ENCODE measurements at places on chromosomes 1 and 21.

GRCh38 chr1:230458509-230458908 lies 32.4 kb upstream of the PGBD5 start:
- DNase-seq, result no peak

DNA sequence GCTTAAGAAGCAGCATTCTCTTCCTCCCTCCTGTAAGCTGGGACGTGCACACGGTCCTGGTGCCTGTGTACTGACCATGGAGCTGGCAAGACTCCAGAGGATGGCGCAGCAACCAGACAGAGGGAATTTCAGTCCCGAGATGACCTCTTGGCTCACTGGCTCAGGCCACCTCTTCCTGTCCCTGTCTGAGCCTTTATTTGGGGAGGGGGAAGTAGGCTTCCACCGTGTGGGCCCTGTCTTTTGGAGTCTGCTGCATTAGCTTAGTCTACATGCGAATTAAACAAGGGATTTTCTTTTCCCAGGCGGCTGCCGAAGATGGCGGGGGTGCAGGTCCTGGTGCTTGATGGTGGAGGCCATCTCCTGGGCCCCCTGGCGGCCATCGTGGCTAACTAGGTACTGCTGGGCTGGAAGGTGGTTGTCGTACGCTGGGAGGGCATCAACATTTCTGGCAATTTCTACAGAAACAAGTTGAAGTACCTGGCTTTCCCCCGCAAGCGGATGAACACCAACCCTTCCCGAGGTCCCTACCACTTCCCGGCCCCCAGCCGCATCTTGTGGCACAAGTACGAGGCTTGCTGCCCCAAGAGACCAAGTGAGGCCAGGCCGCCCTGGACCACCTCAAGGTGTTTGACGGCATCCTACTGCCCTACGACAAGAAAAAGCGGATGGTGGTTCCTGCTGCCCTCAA lies 10.2 kb downstream of the IL24 start:
- DNase-seq, result no peak

DNA sequence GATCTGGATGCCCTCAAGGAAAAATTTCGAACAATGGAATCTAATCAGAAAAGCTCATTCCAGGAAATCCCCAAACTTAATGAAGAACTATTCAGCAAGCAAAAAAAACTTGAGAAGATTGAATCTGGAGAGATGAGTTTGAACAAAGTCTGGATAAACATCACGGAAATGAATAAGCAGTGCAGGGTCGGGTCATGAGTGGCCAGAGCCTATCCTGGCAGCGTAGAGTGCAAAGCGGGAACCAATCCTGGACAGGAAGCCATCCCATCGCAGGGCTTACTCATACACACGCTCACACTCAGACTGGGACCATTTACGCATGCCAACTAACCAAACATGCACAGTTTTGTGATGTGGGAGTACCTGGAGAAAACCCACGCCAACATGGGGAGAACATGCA lies 43.1 kb downstream of the ZMYM1 start:
- DNase-seq, result no peak

GRCh38 chr1:73980324-73981040 lies 217.5 kb downstream of the LRRIQ3 start:
- DNase-seq, result no peak

DNA sequence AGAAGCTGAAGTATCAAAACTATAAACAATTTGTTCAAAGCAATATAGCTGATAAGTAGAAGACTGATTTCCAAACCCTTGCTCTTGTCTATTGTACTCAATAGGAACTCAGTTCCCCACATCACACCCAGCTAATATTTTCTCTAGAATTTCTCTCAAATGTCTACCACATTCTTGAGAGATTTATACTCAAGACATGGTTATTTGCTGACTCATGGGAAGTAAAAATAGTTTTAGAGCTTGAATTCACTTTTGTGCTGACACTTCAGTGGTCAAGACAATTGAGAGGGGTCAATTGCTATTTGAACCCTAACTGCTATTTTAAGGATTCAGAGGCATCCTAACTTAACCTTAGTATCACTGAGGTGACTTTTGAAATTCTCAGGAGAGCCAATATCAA lies 99.0 kb downstream of the TNNI3K start:
- DNase-seq, result no peak

DNA sequence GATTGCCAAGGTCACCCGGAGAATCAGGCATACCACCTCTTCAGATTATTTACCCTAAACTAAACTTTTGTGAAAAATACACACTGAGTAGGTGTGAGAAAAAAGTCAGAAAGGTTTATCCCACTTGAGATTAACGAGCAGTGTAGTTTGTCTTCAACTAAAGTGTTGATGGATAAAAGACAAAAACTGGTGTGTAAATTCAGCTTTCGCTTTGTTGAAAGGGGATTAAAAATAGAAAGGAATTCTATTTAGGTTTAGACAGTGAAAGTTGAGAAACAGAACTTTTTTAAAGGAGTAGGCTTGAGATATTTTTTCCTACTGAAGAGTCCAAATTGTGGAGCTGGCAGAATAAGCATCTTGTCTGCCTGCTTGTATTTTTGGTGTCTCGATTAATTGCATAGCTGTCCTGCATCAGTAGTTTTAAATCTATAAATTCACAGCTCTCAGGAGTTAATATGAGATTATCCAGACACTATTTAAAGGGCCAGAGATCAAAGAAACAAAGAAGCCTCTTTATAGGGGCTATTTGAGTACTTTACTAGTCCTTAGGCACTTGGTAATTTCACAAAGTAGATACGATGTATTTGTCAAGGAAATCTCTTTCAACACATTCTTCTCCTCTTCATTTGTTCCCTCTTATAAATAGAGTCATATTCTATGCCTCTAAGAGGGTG lies 46.7 kb upstream of the RABGAP1L start:
- no peak for DNase-seq

DNA sequence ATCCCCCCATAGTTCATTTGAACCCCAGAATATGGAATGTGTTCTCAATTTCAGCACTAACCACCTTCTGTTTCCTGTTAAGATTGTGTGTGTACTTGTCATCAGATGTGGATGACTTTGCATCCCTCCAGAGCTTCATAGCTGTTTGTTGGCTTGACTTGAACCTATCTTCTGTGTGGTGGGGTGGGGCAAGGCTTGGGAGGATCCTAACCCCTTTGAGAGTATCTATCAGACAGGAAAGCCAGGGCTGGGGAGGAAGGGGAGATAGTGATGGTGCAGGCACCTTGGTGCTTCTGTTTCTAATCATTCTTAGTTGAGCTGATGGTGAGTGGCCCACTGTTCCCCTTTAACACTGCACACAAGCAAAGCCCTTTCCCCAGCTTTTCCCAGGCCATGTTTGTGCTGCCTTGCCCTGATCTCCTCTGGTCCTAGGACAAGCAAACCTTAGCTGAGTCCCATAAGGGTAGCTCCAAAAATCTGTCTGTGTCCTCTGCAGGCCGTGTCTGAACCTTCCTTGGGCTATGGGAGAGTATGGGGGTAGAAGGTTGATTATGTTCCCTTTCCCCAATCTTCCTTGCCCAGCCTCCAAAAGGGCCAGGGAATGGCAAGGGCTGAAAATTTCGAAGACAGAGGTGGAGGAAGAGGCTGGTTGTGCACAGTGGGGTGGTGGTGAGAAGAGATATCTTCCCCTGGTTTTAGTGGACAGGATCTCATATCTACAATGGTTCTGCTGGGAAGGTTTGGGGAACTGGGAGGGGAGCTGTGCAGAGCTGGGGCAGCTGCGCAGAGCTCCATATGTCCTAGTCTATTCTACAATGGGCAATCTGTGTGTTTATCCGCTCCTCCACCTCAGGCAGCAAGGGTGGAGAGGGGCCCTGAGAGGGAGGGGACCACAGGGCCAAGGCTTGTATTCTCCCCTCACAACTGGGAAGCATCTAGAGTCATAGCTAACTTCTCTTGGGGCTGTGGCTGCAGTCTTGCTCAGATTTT lies 1.4 kb downstream of the NHLH1 start:
- DNase-seq, result no peak

GRCh38 chr1:243902100-243902499 lies 52.1 kb upstream of the AKT3 start:
- DNase-seq, result no peak

GRCh38 chr1:62407398-62408009 lies 29.3 kb upstream of the USP1 start:
- DNase-seq, result peak; percentile 47

DNA sequence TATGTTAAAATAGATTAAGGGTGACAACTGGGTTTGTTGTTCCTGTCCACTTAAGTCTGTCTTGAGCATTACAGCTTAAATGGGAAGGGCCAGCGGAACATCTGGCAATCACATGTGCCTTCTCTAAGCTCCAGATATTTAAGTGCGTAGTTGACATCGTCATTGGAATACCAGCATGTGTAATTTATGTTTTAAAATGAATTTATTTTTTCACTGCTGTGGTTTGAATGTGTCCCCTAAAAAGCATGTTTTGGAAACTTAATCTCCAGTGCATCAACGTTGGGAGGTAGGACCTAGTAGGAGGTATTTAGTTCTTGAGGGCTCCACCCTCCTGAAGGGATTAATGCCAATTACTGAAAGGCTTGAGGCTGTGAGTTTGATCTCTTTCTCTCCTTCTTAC lies 13.4 kb downstream of the ZCCHC17 start:
- DNase-seq, result no peak

- DNase-seq, result no peak
Measured at GRCh38 chr1:192724670-192725069, 84.2 kb upstream of the RGS2 start.

DNA sequence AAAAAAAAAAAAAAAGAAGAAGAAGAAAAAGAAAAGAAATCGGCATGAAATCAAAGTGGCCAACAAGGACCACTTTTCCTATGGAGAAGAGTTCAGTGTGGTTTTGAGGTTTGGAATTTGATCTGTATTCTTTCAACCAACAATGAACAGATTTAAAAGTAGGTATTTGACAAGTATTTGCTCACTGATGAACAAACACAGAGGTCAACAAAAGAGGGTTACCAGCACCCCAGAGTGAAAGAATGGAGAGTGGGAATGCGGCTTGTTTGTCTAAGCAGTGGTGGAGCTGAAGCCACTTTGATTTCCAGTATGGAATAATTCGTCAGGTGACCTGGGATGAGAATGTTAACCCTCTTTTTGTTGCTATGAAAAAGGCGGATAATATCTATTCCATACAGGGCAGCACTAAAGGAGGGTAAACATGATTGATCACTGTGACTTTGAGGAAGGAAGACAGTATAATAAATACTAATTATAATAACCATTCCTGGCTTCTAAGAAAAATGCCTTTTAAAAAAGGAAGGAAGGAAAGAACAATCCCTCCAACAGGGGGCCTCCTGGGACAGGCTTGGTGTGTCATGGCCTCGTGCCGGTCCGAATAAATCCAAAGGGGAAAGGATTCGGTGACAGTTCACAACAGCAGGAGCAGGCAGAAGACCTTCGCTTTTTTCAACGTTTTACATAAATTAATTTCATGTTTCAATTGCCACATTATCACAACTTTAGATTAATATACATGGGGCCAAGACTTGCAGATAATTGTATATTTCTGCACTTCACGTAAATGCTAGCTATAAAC lies 37.2 kb upstream of the SIM2 start:
- no peak for DNase-seq

DNA sequence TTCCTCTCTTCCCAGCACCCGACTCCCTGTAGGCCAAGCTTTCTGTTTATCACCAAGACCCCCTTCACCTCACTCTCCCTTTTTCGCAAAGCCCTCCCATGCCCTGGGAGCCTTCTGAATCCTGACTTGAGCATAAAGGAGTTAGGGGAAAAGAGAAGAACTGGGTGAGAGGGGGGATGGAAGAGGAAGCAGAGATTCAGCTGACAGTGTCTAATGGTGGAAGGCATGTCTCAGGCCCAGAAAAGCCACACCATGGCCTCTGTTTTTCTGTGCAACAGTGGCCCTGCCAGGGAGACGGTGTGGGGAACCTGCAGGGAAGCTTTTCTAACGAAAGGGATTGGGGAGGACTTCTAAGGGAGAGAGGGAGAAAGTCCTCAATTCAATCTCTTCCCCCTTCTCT lies 32.9 kb upstream of the SLC30A1 start:
- DNase-seq, result no peak

DNA sequence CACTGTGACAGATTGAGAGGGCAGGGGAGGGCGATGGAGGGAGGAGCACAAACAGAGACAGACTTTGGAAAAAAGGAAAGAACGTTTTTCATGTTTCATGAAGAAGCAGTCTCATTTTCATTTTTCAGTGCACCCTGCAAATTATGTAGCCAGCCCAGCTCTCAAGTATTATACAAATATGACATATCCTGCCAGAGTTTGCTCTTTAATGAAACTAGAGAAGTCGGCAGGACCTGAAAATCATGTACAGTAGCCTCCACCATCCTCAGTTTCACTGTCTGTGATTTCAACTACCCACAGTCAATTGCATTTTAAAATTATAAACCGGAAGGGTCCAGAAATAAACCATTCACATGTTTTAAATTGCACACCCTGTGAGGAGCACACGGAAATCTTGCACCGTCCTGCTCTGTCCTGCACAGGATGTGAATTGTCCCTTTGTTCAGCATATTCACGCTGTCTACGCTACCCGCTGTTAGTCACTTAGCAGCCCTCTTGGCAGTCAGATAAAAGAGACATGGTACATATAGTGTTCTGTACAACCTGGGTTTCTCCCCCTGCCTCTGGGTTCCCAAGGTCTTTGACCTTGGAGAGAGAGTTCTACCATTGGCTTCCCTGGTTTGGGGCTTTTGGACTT lies 13.6 kb upstream of the ADARB1 start:
- no peak for DNase-seq

DNA sequence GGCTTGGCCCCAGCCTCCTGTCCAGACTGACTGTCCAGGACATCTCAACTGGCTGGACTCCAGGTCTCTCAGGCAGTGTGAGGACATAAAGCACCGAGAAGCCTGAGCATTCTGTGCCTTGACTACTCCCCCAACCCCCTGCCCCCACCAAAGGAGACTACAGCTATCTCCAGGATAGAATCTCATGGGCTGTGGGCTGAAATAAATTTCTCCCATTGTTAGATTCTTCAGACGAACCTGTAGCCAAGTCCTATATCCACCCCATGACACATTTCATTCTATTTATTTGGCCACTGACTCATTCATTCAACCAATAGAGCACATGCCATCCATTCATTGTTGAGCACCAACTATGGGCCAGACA lies 11.4 kb downstream of the VWA5B1 start:
- DNase-seq, result no peak

DNA sequence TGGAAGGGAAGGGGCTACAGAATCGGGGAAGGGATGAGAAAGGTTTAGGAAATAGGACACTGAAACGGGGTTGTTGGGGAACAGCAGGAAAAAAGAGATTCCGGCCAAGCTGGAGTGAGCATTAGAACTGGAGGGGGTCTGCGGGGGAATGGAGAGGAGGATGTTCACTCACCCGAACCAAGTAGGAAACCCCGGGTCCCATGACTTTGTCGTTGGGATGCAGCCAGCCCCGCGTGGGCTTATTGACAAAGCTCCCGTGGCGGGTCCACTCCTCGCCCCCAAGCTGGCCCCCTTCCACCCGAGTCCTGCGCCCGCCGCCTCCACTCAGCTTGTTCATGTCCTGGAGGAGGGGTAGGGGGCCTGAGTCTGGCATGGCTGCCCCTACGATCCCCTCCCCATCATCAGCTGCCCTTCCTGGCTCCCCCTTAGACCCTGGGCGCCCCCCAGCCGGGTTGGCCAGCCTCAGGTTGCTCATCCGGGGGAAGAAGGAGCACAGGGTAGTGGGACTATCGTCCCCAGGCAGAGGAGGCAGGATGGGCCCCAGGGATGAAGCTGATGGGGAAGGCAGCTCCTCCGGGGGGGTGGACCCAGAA lies 591 bp downstream of the SHC1 start:
- no peak for DNase-seq

All from CD4-positive, alpha-beta memory T cell (primary cell).